ENCODE measurements at places on chromosomes 12 and 14.
A peak's percentile ranks its signal among the peaks of the same experiment; 100 is the strongest.

GRCh38 chr14:23432946-23433345 lies 2.5 kb downstream of the MYH7 start:
- DNase-seq: no peak

- peak; percentile 95 for DNase-seq
Observed at GRCh38 chr12:107027636-107028053, 40.7 kb upstream of the MTERF2 start.

GRCh38 chr14:32244404-32244803 lies 41.3 kb upstream of the RNU6-8 start:
- DNase-seq: no peak

GRCh38 chr14:53696217-53696965 lies 260.2 kb downstream of the BMP4 start:
- no peak for DNase-seq

DNA sequence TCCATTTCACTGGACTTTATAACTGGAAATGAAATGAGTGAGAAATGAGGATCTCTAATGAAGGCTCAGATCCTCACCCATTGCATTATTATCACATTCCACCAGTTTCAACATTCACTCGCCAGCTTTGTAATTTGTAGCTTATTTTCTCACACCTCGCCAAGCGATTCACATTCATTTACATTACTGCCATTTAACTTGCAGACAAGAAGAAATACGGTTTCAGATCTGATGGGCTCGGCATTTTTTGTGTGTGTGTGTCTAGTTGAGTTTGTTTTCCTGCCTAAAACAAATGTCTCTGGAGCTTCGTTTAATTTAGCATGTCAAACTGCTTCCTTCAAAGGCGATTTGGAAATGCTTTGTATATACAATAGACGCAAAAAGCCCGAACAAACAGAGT lies 132.2 kb downstream of the FLRT2 start:
- DNase-seq: no peak

GRCh38 chr14:103994535-103995184 lies 52.3 kb upstream of the RD3L start:
- no peak for DNase-seq

DNA sequence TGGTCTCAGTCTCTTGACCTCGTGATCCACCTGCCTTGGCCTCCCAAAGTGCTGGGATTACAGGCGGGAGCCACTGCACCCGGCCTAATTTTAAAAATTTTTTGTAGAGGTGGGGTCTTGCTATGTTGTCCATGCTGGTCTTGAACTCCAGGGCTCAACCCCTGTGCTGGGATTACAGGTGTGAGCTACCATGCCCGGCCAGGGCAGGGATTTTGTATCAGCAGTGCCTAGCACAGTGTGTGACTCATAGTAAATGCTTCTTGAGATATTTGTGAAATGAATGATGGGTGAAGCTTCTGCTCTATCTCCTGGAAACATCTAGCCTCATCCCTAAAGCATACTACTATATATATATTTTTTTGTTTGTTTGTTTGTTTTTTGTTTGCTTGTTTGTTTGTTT lies 36.5 kb downstream of the CCDC63 start:
- no peak for DNase-seq

DNA sequence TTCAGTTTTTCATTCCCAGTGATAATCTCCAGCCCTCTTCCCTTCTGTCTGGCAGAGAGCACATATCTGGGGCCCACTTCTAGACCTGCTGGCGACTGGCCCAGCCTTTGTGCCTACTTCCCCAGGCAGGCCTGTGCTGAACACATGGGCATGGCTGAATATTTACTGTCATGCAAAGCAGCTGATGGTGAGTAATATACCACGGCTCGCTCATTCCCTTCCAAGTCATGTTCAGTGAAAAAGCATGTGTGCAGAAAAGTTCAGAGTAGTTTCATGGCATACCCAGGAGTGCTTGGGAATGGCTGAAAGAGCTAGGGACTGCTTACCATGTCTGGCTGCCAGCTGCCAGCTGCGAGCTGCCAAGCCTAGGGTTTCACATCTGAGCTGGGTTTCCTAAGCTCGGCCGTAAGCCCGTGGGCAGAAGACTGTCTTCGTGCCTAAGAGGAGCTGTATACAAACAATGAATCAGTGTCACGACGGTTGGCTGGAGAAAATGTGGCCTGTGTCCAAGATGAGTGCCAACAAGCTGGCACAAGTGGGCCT lies 179.9 kb upstream of the PELI2 start:
- DNase-seq: peak; percentile 47

- peak; percentile 66 for DNase-seq
Observed at GRCh38 chr12:4107436-4107878, 166.1 kb upstream of the CCND2 start.

DNA sequence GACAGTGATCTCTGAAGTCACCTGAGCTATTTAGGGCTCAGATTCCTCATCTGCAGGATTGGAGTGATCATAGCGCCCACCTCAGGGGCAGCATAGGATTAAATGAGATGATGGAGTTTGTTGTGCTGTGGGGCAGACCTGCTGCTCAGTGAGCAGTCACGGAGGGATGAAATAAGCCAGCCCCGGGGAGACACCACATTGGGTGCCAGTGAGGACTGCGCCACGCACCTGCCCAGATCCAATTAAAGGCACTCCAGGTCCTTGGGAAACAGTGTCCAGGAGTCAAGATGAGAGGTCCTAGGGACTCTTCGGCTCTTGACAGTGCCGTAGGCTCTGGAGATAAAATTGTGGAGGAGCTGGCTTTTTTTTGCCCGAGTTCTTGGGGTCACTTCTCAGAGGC lies 166.2 kb downstream of the ADGRD1 start:
- DNase-seq: no peak

GRCh38 chr12:100688451-100688864 lies 106.1 kb upstream of the ANO4 start:
- no peak for DNase-seq

GRCh38 chr14:54955143-54955542 lies 52.5 kb upstream of the GCH1 start:
- no peak for DNase-seq

GRCh38 chr12:10503460-10503859 lies 2.2 kb upstream of the EIF2S3B start:
- DNase-seq: no peak

DNA sequence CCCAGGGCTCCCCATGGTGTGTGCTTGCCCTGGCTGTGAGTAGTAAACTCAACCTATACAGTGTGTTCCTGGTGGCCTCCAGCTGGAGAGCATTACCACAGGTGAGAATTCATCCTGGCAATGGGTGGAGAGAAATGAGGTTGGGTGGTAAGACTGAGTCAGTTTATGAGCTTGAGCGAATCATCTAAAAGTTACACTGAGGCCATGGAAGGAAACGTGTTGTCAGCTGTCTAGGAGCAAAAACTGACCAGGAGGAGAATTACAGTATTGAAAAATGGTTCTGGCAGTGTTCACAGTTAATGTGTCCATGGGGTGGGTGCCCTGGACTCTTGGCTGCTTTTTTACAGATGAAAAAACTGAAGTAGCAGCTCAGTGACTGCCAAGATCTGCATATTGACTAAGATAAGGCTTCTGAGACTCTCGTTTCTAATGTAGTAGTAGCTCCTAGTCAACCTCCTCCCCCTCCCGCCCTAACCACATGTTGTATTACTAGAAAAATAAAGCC lies 202.0 kb upstream of the AMIGO2 start:
- DNase-seq: no peak

DNA sequence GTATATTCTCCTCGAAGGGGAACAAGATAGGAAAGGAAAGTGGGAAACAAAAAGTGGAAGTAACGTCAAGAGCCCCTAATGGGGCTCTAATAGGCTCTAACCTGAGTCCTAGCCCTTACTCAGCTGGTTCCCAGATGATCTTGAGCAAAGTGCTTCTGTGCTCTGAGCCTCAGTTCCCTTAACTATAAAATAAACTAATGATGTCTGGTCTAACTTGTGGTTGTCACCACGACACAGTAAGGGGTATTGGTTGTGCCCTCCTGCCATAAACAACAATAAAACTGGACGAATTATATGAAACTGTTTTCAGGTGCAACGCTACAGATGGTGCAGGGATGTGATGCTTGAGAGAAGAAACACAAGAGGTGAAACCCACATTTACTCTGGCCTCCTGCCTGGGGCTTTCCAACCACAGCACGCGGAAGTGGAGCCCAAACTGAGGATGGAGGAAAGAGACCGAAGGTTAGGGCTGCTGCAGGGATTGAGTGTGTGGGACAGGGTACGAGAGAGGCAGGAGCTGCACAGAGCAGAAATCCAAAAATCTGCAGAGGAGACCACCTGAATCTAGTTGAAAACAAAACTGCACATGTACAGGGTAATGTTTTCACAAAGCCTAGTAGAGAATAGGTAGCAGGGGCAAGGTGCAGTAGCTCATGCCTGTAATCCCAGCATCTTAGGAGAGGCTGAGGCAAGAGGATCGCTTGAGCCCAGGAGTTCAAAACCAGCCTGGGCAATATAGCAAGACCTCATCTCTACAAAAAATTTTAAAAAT lies 45.6 kb upstream of the BCL2L14 start:
- DNase-seq: no peak

GRCh38 chr12:81147292-81147919 lies 69.5 kb downstream of the ACSS3 start:
- DNase-seq: no peak

DNA sequence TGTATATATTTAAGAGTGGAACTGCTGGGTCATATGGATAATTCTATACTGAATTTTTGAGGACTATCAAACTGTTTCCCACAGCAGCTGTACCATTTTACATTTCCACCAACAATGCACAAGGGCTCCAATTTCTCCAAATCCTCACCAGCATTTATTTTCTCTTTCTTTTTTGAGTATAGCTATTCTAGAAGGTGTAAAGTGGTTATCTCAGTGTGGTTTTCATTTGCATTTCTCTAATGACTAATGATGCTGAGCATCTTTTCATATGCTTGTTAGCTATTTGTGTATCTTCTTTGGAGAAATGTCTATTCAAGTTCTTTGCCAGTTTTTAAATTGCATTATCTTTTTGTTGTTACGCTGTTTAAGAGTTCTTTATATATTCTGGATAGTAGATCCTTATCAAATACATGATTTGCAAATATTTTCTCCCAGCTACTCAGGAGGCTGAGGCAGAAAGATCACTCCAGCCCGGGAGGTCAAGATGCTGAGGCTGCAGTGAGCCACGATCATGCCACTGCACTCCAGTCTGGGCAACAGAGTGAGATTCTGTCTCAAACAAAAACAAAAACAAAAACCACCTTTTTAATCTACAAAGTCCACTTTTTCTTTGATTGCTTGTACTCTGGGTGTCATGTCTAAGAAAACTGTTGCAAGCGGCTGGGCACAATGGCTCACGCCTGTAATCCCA lies 32.8 kb downstream of the GTF2A1 start:
- no peak for DNase-seq

DNA sequence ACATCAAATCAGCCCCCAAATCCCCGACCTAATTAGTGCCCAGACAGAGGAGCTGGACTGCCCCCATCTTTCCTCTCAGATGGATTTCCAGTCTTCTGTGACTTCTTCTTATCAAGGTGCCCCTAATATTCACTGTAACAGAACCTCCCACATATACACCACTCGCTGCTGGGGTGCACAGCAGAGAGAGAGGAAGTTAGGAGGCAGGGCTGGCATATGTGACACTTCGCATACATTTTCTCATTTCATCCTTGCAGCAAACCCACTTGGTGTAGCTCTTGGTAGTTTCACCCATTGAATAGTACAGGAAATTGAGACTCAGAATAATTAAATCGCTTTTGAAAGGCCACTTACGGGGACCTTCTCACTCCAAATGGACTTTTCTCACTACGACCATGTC lies 56.5 kb upstream of the CCND2 start:
- no peak for DNase-seq

DNA sequence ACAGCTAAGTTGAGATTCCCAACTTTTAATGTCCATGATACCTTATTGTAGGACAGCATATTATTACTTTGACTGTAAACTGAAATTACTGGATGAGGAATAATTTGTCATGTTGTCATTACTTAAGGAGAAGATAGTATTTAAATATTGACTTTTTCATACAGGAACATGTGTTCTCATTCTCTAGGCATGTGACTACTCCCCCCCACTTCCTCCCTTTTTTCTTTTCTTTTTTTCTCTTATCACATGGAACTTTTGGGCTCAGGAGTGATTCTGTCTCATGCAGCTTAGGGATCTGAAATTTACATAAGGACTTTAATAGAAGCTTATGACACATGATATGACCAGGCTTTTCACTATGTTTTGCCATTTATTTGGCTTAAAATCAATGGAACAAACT lies 127.7 kb upstream of the SLCO1C1 start:
- peak; percentile 30 for DNase-seq

DNA sequence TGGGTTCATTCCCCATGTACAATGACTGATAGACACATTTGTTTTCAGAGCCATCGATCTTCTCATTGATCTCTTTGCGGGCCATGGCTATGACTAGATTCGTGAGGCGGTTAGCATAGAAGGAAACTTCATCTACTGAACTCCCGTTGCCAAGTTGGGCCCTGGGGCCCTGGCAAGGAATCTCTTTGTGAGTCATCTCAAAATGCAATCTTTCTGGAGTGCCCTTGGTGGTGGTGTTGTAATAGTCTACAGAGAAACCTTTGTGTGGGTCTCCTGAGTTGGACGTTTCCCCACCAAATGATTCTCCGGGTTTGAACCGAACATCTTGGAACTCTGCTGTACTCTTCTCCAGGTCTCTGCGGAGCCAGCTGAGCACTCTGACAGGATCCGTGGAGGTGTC lies 20.4 kb downstream of the AKAP3 start:
- no peak for DNase-seq
